ENCODE measurements at places on chromosomes 2 and 18.

DNA sequence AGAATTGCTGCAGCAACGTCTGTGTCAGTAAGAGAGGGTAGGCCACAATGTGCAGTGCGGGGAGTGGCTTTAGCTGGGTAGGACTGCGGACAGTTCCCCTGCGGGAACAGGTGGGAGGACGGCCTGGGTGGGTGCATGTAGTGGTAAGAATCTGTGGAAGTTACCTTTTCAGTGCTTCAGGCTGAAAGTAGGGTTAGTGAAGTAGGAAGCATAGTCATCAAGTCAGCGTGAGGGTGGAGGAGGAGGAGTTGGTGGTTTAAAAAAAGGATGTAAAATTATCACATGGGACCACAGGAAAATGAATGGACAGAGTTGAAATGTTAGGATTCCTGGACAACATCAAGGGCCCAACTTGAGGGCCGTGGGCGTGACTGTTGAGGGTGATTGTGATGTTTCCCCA is 13.2 kb downstream of the CEP192 start:
- no peak for DNase-seq

DNA sequence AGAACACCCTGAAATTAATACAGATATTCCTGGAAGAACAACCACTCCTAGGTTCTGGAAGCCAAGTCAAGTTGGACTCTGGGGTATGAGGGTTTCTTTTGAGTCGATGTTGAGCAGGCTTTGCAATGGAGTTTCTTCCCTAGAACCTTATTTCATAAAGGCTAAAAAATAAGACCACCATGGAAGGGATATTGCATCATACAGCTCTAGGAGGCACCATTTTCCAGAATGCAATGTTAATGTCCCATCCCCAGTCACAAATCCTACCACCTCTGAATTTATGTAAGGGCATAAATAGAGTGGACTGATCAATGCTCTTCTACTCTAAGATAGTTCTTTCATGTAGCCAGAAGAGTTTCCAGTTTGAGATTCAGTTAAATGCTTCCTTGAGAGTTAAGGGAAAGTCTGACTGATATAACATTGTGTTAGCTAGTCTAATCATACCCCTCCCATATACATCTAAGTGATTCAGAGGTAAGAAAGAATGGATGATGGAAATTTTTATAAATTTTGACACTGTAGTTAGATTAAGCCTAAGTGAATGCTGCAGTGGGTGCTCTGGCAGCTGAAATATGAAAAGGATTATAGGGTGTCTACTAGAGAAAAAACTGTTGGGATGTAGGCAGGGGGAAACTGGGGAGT is 22.0 kb downstream of the ARHGAP15 start:
- DNase-seq = no peak

GRCh38 chr2:689877-690510 is 12.8 kb upstream of the TMEM18 start:
- DNase-seq = no peak

- no peak for DNase-seq
Measured at GRCh38 chr18:54532962-54533361, 58.1 kb upstream of the DYNAP start.

GRCh38 chr2:45883603-45884000 is 232.1 kb downstream of the PRKCE start:
- DNase-seq = no peak

- DNase-seq = no peak
Measured at GRCh38 chr2:77104554-77104953, 417.6 kb downstream of the LRRTM4 start.

DNA sequence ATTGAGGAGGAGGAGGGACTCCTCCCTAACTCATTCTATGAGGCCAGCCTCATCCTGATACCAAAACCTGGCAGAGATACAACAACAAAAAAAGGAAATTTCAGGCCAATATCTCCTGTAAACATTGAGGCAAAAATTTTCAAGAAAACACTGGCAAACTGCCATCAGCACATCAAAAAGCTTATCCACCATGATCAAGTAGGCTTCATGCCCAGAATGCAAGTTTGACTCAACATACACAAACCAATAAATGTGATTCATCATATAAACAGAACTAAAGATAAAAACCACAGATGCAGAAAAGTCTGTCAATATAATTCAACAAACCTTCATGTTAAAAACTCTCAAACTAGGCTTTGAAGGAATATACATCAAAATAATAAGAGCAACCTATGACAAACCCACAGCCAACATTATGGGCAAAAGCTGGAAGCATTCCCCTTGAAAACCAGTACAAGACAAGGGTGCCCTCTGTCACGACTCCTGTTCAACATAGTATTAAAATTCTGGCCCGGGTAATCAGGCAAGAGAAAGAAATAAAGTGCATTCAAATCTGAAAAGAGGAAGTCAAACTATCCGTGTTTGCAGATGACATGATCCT is 1014.3 kb downstream of the CBLN2 start:
- DNase-seq = no peak

GRCh38 chr2:189506514-189506976 is 65.3 kb downstream of the WDR75 start:
- DNase-seq = peak; percentile 67

DNA sequence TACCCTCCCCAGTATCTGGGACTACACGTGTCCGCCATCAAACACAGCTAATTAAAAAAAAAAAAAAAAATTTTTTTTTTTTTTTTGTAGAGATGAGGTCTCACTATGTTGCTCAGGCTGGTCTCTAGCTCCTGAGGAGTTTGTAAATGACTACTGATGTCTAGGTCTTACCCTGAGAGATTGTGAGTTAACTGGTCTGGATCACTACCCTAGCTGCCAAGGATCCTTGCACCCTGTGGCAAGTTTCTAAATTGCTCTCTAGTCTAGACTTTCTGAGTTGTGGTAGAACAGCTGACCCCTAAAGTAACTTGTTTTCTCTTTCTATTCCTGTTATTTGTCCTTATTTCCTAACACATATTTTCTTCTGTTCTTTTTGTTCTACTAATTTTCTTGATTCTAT is 44.5 kb downstream of the ABHD3 start:
- DNase-seq = no peak

DNA sequence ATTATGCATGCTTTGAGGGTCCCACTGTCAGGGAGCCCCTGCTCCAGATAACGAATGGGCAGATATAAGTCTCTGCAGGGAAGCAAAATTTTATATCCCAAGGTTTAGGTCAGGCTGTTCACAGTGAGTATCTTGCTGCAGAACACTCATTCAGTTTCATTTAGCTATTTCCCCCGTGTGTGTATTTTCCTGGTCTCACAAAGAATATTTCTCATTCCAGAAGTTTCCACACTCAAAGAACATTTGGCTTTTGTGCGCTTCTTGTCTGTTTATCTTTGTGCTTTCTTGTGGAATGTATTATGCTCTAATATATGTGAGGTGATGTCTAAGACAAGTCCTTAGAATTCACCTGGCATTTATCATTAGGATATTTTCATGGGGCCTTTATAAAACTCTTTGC is 140.4 kb upstream of the MMADHC start:
- no peak for DNase-seq

DNA sequence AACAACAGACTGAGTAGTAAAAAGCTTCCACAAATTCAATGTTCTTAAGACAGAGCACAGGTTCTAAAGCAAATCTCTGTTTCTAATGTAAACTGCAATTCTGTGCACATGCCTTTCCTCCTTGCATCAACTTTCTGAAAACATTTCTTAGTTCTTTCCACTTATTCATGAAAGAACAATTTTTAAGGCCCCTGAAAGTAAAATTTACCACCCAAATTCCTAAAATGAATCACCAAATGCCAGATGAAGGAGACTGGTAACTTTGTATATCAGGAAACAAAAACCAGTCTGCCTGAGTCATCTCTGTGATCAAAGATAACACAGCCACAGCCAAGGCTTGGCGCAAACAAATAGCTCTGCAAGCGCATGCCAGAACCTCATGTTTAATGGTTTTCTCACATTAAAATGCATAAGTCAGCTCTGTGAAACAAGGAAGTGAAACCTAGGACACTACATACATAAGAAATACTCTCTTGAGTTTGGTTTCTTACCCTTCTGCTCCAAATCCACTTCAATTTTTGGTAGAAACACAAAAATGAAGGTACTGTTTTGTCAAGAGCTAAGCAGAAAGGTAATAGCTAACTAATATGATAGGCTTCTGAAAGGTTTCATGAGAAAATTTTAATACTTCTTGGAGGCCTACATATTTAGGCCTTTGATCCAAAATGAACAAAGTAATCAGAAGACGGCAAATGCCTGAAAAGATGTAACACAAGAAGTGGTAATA is 169.4 kb downstream of the THADA start:
- DNase-seq = peak; percentile 97

- no peak for DNase-seq
Measured at GRCh38 chr2:102226612-102227391, 40.0 kb downstream of the IL1RL2 start.

GRCh38 chr2:23411752-23412431 is 26.9 kb downstream of the KLHL29 start:
- peak; percentile 97 for DNase-seq

GRCh38 chr18:9608298-9608697 is 6.1 kb downstream of the PPP4R1 start:
- peak; percentile 33 for DNase-seq

- no peak for DNase-seq
Measured at GRCh38 chr2:37928377-37928776, 3.3 kb downstream of the RMDN2 start.

- peak; percentile 95 for DNase-seq
Measured at GRCh38 chr2:53896864-53897263, 37.1 kb upstream of the GPR75 start.

All from bronchial epithelial cell (primary cell).